ENCODE measurements at places on chromosomes 5 and 9. TPM values are rescaled to one million over a fixed set of nuclear protein-coding genes. Genes with fewer than 3 reads are reported as not detected.

Gene GLRA1
- not detected for total RNA-seq

Gene MLANA
- not detected for total RNA-seq

Gene RNF208
- total RNA-seq = 8.9 TPM

Gene C5orf52
- total RNA-seq = not detected

- DNase-seq = no peak
Measured at GRCh38 chr5:134874831-134875655, 872 bp downstream of the TXNDC15 start.

- DNase-seq = no peak
Measured at GRCh38 chr5:181221105-181221791, 1.8 kb upstream of the TRIM41 start.

DNA sequence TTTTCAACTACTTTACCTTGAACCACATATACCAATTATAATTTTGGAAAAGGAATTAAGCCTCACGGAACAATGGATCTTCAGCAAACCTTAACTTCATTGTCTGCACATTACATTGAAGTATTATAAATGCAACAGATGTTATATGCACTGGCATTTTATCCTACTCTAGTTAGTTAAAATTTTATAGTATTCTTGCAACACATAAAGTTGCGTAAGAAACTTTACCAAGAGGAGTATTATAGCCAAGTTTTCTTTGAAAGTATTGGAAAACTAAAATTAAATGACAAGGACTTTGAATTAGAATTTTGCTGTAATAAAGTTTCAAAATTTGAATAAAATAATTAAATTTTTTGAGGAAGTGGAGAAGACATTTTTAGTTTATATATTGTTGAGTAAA is 63.4 kb upstream of the SREK1 start:
- DNase-seq = no peak

GRCh38 chr5:78505860-78506259 is 142.7 kb downstream of the LHFPL2 start:
- DNase-seq = no peak

- no peak for DNase-seq
Measured at GRCh38 chr9:88184976-88185375, 46.7 kb upstream of the SPATA31C2 start.

DNA sequence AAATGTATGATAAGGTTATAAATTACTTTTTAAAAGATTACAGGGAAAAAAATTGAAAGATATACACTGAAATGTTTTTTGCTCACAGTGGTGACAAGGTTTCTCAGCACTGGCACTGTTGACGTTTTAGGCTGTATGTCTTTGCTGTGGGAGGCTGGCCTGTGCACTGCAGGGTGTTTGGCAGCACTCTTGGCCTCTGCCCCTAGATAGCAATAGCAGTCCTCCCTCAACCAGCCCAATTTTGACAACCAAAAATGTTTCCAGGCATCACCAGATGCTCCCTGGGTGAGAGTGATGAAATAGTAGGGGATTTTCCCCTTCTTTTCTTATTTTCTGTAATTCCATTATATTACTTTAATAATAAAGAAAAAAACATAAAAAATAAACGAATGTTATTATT is 3.3 kb downstream of the CD274 start:
- DNase-seq = no peak

- no peak for DNase-seq
Measured at GRCh38 chr5:58927938-58928337, 345.1 kb downstream of the RAB3C start.

DNA sequence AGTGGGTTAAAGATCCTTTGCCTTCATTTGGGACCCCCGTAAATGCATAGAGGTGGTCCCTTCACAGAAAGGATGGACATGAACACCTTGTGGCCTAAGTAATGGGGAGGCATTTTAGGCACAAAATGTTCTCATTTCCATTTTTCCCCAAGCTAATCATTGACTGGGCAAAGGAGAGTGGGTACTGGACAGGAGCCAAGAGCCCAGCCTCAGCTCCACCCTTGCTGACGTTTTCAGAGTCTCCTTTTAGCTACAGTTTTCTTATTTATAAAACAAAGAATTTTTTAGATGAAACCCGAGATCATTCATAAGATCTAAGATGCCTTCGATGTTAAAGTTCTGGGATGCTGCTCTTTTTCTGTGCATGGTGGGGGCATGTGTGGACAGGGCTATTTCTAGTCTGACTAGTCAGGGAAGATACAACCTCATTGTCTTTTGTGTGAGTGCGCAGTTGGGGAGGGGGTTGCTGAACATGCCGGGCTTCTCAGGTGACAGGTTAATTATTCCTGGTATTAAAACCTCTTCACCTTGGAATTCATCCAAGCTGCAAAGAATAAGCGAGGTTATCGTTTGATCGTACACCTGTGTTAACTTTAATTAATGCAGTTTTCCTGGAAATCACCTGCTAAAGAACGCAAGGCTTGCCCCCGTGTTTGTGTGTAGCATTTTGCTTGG is 48.4 kb downstream of the ADAMTS16 start:
- no peak for DNase-seq

DNA sequence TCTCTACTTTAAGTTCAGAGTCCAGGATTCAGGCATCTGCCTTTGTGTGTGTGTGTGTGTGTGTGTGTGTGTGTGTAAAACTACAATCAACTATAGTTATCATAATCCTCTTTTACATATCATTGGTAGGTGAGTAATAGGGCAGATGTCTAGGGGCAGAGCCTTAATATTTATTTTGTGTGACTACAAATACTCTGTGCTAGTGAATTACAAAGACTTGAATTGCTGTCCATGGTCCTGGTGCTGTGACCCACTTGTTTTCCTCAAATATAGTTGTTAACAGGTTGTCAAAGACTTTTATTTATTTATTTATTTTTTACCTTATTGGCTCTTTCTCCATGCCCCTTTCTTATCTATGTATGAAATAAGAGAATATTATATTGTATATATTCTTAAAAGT is 196.8 kb downstream of the ANXA1 start:
- no peak for DNase-seq

DNA sequence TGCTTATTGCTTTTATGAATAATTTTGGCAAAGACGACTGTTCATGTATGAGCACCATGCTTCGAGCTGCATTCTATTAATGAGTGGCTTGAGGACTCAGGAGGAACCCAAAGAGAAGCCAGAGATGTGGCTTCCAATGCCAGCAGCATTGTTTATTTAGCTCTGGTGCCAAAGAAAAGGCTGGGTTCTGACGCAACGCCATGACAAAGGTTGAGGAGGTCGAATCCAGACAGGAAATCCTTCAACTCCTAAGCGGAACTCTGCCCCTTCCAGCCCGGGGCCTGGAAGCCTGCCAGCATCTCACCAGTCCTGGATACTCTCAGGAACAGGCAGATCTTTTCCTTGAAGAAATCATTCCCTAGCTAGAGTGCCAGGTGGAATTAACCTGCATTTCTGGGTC is 104.4 kb downstream of the ARHGAP26 start:
- no peak for DNase-seq

GRCh38 chr5:165370233-165370632 is 1864.8 kb downstream of the MAT2B start:
- DNase-seq = no peak

DNA sequence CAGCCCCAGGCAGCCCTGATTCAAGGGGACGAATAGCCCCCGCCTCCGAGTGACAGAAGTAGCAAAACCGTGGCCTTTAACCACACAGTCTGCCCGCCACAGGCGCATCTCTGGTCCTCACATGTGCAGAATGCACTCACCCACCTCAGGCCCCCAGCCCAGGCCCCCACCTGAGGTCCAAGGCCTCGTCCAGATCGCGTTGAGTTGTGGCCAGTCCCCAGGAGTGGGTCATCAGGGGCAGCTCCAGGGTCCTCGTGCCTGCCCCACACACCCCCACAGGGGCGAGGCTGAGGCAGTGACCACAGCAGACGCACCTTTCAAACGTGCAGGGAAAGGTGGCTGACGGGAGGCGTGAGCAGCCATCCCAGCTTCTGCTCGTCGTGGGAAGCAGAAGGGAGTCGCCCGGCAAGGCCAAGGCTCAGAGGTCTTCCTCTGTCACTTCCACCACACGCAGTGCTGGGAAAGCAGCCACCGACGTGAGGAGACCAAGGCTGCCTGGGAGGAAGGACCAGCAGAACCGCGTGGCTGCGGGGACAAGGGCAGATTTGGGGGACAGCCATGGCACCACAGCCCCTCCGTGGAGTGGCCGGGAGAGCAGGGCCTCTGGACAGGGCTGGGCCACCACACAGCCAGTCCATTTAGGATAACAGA is 77.8 kb upstream of the OTULINL start:
- DNase-seq = no peak

DNA sequence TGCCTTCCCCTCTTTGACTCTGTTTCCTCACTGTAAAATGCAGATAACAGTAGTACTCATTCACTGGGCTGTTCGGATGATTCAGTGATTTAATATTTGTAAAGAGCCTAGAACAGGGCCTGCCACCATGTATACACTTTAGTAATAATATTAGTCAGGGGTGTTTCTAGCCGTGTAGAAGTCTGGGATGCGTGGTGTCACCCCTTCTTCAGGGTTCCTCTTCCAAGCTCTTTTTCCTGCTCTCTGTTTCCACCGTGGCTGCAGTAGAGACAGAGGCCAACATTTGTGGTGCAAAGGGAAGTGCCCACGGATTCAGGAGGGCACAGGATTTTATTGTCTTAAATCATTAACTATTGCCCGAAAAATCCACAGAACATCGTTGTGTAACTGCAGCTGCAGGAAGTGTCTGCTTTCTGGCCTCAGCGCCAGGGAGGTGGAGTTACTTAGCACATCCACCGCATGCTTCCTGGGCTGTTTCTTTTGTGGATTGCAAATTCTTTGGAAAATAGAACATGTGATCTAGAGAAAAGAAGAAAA is 61.7 kb downstream of the TRIO start:
- no peak for DNase-seq

Measured in H1 (cell line).